Activated effector memory CD4-positive, alpha-beta T cell treated with Interleukin-2 at 50 U/mL for 16 hours (primary cell): ENCODE measurements at places on chromosomes 5 and 9.
A peak's percentile ranks its signal among the peaks of the same experiment; 100 is the strongest.

GRCh38 chr9:98606730-98607129, 102.0 kb downstream of the GABBR2 start:
- no peak for DNase-seq

DNA sequence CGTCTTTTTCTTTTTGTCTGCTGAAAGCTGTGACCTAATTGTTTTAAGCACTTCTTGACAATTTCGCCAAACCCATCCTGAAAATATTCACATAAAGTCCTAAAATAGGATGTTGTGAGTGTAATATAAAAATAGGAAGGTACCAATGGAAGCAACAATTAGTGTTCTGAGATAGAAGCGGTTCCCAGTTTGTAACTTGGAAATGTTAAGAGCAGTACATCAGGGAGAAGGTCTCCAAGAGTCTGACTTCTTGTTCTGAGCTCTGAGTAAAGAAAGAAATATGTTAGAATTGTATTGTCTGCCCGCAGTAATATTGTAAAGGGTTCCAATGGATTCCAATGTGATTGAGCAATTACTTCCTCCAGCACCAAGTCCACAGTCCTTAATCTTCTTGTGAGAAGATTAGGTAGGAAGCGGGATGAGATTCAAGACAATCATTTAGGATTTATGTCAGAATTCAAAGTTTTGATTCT, 3.9 kb downstream of the VCAN start:
- DNase-seq: no peak

GRCh38 chr9:34079181-34079580, 30.5 kb upstream of the UBAP2 start:
- DNase-seq: no peak

DNA sequence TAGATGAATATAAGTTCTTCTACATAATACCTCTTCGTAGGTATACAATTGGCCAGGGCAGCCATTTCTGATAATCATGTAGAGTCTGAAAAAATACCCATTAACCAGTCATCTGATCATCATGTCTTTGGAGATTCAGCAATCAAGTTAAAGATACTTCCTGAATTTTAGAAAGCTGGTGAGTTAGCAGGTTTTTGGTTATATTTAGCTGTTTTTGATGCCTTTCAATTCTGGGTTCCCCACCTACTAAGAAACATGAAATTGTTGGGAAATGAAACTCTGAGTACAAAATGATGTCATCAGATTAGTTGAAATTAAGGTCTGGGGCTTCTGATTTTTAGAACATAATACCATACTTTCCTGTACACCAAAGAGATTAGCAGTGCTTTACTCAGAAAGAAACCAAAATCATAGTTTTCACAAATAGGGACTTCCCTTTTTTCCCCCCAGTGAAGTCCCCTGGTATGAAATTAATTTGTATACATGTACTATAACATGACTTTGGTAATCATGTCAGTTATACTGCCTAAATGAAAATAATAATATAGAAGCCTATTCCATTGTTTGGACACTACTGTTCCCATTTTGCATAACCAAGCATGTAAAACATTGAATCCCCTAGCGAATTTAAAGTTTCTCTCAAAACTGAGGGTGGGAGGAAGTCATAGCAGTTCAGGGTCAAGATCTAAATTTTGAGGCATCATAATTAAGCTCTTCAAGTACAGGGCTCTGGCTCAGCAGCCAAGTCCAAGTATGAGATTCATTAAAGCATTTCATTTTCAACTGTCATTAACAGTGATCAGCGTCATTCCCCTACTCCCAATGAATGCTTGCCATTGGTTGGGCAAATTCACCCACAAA, 17.9 kb downstream of the PRLR start:
- no peak for DNase-seq

DNA sequence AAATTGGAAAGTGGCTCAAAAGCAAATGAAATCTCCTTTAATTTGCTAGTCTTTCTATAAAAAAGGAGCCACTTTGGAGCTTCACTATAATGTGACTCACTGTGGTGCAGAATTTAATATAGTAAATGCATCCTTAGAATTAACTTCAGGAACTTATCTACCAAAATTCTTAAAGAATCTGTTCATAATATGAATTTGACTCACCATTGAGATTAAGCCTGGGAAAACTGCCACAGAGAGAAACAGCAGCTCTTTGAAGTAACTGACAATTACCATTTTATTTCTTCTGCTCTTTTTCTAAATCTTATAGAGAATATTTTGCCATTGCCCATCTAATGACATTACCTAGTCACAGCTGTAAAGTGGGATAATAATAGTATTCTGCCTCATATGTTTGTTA, 211.9 kb upstream of the CDH6 start:
- no peak for DNase-seq

GRCh38 chr5:387491-388265, 55.3 kb upstream of the EXOC3 start:
- no peak for DNase-seq

- DNase-seq: peak; percentile 25
Measured at GRCh38 chr5:140114341-140115185, 654 bp downstream of the PURA start.

- no peak for DNase-seq
Measured at GRCh38 chr5:89397096-89397495, 514.1 kb upstream of the MEF2C start.

GRCh38 chr5:76470976-76471375, 67.9 kb downstream of the IQGAP2 start:
- no peak for DNase-seq

DNA sequence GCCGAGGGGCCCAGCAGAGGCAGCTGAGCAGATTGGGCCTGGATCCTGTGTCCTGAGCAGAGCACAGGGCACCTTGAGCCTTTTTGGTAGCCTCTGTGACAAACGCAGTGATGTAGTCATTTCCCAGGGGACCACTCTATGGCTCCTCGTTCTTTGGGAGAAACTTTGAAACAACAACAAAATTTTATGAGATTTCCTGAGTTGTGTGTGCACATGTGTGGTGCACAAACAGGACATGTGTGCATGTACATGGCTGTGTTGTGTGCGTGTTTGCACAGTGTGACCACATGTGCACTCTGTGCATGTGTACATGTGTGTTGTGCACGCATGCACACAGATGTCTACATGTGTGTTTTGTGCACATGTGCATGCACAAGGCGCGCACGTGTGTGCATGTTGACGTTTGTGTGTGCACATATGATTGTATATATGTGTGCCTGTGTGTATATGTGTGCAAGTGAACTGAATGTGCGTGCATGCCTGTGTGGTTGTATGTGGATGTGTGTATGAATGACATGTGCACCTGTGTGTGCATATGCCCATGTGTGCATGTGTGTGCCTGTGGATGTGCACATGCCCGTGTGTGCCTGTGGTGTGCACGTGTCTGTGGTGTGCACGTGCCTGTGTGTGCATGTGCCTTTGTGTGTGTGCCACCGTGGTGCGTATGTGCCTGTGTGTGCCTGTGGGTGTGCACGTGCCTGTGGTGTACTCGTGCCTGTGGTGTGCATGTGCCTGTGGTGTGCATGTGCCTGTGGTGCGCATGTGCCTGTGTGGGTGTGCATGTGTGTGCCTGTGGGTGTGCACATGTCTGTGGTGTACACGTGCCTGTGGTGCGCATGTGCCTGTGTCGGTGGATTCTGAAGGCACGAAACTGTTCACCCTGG, 221.6 kb downstream of the CACNA1B start:
- no peak for DNase-seq

- no peak for DNase-seq
Measured at GRCh38 chr5:108472237-108472636, 90.3 kb upstream of the FBXL17 start.

DNA sequence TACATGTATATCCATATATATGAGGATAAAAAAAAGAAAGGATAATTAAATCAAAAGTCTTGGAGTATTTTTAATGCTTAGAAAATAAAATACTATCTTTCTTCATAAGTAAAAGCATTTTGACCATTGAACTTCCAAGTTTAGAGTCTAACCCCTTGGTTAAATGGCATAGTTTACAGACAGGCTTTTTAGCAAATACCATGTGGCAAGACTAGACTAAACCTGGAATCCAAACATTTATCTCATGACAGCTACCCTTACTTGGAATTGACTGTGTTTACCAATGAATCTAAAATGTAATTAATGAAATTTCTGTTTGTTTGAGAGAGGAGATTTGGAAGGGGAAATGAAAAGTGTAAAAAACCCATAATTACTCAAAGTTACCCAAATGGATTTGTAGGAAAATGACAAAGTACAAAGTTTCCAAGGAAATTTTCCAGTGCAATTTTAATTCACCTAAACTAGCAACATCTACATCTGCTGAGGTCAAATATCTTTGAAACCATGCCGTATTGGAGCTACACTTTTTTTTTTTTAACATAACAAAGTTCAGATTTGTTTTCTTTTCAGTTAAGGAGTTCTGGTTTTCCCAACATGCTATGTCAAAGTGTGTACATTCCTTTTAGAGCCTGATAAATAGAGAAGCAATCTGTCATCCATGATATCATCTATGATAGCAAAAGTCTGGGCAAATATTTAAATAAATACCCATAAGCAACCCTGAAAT, 272.1 kb upstream of the DAB2 start:
- no peak for DNase-seq

- DNase-seq: no peak
Measured at GRCh38 chr5:79642210-79642609, 30.0 kb downstream of the TENT2 start.

DNA sequence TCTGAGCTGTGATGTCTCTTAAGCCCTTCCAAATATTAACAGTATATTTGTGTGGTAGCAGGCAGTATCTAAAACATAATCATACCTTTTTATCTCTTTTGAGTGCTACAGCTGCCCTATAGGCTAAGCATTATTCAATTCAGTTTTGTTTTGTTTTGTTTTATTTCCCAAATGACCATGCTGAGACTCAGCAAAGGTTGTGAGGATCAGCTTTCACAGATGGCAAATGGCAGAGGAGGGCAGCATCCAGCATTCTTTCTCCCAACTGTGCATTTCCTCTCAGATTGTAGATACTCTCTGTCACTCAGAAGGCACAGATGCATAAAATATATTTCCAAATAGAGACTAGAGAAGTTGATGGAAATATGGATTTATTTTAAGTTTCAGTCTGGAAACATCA, 90.7 kb downstream of the DAPK1 start:
- no peak for DNase-seq

DNA sequence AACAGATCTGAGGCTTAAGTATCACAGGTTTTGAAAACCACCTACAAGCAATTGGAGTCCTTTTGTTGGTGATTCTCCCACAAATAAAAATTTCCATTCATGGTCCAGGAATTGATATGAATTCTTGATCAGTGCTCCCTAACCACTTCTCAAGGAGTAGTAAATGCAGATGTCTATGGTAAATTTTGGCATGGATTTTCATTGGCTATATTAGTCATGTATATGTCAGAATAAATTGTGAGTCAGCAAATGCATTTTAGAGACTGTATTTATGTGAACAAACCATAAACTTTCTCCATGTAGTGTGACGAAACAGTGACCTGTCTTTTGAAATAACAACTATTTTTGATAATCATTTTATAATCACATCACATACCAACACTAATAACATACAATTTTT, 611.1 kb downstream of the HTR1A start:
- no peak for DNase-seq

DNA sequence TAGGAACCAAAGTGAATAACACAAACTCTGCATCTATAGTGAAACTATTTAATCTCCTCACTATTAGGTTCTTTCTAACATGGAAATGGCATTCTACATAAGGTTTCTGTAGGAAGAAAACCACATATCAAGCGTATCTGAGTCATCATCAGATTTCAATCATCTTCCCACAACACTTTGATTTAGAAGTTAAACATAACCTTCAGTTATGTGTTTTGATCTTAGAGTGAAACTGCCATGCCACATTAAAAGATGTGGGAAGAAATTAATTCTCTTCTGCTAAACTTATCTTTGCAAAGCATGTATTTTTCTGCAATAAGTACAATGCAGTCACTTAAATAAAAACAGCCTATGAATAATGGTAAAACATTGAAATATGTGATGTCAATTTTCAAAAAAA, 55.0 kb downstream of the MEF2C start:
- no peak for DNase-seq

DNA sequence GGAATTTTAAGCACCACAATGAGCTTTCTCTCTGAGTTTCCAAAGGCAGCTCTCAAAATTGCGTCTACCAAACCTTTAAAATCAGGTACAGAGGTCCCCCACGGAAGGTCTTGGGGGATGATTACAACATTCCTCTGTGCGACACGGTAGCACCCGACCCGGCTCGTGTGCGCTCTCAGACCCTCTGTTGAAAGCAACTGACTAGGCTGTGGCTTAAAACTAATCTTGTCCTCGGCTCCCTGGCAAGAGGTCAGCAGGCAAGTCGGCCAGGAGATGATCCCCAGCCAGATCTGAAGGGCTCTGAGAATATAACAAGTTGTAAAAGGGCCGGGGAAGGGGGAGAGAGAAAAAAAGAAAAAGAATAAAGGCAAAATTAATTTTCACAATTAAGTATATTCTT, 92.6 kb upstream of the LMX1B start:
- no peak for DNase-seq

DNA sequence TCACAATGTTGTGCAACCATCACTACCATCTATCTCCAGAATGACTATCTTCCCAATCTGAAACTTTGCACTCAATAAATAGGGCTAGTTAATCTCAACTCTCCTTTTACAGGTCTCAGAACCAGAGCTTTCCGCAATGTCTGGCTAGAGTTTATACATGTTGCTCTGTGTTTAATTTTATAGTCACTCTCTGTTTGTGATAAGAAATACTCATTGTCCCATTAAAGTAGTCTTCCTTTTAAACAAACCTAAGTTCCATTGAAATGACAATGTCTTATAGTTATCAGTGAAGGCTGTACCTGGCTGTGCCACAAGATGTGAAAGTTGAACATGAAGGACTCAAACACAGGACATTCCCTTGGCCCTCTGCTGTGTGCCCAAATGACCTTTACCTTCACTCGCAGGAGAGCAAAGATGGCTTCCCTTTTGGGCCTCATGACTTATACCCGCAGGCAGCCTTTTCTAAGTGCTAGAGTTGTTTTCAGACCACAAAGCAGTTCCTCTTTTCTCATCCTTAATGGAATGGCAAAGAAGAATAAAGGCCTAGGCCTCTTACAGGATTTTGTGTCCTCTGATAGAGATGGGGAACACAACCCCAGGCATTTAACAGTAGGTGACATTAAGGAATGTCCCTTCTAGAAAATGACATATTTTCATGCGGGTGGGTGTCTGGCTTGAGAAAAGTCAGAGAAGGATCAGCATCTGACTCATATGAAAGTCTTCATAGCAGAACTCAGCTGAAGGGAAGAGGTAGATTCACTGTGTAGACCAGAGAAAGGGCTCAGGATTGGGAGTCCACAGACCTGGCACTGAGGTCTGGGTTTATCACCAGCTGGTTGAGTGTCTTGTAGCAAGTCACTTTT, 69.6 kb upstream of the ATP10B start:
- no peak for DNase-seq

DNA sequence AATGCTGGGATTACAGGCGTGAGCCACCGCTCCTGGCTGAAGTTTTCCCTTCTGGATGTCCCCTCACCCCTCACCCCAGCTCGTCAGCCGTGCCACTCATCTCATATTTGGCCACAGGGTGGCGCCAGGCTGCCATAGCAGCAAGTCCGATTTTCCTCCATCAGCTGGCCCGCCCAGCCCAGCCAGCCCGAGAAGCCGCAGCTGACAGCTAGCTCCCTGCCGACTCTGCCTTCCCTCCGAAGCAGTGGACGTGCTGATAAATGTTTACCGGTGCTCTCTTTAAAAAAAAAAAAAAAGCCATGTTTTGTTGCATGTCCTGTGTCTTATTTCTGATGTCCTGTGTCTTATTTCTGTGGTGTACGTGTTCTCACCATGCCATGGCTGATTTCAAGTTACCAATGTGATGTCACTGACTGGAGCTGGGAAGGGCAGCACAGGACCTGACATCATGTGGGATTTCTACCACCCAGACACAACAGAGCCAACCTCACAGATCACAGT, 58.3 kb downstream of the PFDN1 start:
- peak; percentile 67 for DNase-seq

- no peak for DNase-seq
Measured at GRCh38 chr9:93111371-93112115, 15.5 kb downstream of the CARD19 start.
